ENCODE measurements at places on chromosomes 11 and 22.
A peak's percentile ranks its signal among the peaks of the same experiment; 100 is the strongest.

- no peak for DNase-seq
Measured at GRCh38 chr11:134346101-134346975, 14.6 kb downstream of the GLB1L2 start.

- no peak for DNase-seq
Measured at GRCh38 chr22:34416022-34416860, 496.0 kb upstream of the LARGE1 start.

GRCh38 chr11:36249246-36249645 lies 40.0 kb downstream of the COMMD9 start:
- DNase-seq = no peak

DNA sequence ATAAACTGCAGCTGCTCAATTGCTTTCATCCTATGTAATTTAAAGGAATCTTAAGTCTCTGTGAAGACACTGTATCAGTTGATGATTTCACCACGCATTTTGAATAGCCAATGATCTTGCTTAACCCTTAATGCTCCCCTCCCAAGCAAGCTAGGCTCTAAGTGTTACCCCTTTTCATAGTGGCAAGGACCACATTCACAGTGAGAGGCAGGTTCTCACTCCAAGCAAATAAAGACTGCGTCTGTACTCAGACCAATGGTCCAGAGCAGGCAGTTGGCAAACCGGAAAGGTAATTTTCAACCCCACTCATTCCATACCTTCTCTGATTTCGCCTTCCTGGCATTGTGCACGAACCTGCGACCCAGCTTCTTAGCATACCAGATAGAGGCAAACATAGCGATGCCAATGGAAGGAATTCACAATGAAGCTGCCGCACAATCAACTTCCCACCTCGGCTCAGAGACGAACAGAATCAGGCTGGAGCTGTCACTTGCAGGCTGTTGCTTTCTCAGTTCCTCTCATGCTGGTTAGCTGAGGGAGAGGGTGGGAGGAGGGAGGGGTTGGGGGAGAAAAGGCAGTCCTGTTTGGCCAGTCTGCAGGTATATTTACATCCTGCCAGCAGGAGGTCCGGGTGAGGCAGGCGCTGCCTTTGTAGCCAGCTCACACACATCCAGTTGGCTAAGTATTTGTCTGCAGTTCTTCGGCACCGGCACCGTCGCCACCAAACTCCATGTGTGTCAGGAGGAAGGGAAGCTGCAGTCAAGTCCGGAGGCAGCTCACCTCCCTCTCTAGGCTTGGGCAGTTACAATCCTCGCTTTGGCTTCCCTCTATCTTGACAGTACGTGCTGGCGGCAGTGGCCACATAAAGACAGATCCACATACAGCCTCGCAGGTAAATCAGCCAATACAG lies 1151.2 kb upstream of the CCDC90B start:
- no peak for DNase-seq

GRCh38 chr11:59206635-59207034 lies 6.1 kb downstream of the MPEG1 start:
- peak; percentile 27 for DNase-seq

GRCh38 chr11:107661656-107662055 lies 50.2 kb downstream of the SLN start:
- no peak for DNase-seq

DNA sequence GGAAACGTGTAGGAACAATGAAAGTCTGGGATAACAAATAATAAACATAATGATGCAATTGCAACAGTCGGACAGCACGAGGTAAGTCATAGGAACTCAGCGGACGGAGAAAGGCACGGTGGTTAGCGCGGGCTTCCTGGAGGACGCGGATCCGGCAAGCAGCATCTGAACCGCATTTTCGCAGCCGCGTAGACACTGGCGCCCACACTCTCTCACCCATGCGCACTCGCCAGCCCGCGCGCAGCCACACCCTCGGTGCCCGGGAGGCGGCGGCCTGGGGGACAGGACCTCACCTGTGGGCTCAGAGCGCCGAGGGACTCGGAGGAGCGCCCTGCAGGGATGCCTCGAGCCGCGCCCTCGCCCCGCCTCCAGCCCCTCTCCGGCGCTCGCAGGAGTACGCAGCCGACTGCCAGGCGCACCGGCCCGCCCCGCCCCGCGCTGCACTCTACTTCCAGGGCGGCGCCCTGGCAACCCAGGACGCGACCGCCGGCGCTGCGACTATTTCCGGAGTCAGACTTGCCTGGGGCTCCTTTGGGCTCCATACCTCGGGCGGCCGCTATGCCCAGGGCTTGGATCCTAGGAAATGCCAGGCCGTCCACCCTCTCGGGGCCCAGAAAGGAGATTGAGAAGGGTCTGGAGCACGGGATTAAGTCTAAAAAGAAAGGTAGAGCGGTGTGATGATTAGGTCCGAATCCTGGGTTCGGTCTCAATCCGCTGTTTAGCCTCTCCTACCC lies at the start of gene TTLL1:
Gene TTLL1 (minus strand): TSS at position 408 of the 734 bp plus-strand sequence. CDS start 13,805 bp downstream, outside the sequence.
- peak; percentile 77 for DNase-seq

- DNase-seq = no peak
Measured at GRCh38 chr22:50577987-50578775, at the start of gene CPT1B. Gene CPT1B (minus strand): TSS chr22:50578427. CDS start chr22:50577915, 512 bp downstream.

DNA sequence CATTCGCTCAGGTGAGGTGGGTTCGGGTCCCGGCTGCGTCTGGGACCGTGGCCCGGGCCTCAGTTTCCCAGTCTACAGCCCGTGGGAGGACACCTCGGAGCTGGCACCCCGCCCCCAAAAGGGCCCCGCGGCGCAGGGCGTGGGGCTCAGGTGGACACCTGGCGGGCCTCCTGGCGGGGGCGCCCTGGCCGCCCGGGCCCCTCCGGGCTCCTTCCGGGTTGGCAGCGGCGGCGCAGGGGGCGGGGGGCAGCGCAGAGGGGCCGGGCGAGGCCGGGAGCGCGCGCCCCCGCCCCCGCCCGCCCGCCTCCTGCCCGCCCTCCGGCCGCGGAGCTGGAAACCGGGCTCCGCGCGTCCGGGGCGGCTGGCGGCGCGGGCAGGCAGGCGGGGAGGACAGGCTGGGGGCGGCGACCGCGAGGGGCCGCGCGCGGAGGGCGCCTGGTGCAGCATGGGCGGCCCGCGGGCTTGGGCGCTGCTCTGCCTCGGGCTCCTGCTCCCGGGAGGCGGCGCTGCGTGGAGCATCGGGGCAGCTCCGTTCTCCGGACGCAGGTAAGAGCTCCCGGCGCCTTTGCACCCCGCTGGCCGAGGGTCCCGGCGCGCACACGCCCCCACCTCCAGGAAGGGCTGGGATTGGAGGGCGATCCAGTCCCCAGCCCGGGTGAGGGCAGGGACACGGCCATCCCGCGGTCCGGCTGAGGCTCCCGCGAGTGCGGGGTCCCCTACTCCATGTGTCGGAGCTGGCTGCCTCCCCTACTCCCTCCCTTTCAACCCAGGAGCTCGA lies at the start of gene EMID1:
Gene EMID1 (plus strand): TSS at position 303 of the 778 bp plus-strand sequence. CDS start 143 bp downstream, at position 446.
- no peak for DNase-seq

DNA sequence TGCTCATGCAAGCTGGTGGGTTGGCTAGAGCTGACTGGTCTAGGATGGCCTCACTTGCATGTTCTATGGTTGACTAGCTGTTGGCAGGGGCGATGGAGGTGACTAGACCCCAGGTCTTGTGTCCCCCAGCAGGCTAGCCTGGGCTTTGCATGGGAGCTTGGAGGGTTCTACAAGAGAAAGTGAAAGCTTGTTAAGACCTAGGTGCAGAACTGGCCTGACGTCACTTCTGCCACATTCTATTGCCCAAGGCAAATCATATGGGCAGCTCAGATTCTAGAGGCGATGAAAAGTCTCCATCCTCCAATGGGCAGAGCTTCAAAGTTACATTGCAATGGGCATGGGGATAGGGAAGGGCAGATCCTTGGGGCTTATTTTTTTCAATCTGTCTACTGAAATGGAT lies 170.9 kb downstream of the MIAT start:
- DNase-seq = no peak

GRCh38 chr22:23218867-23219251 lies 38.5 kb downstream of the BCR start:
- no peak for DNase-seq

- no peak for DNase-seq
Measured at GRCh38 chr11:1333860-1334259, 24.4 kb upstream of the TOLLIP start.

DNA sequence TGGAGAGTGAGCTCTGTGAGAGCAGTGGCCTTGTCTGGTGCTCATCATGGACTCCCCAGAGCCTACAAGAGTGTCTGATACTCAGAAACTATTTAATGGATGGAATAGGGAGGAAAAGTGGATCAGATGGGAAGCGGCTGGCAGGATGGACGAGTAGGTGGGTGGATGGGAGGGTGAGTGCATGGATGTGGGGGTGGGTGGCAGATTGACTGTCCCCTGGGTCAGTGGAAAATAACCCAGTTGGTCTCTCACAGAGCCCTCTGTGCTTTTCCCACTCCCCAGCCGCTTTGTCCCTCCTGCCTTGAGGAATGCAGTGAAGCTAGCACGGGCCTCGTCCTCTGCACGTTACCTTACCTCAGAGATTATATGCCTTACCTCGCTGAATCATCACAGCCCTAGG lies 5.9 kb downstream of the SPI1 start:
- no peak for DNase-seq

DNA sequence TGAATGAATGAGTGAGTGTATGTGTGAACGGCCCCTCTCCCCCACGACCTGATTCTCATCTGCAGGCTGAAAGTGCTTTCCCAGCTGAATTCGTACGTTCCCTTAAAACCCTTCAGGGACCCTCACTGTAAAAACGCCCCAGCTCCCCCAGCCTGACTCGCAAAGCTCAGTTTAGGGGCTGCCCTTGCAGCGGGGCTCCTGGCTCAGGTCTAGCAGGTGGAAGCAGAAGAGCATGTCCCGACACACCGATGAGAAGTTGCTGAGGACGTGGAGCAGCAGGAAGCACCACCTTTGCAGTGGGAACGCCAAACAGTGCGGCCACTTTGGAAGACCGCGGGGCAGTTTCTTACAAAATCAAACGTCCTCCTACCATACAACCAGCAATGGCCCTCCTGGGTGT lies 3.6 kb upstream of the MRPL23 start:
- DNase-seq = no peak

DNA sequence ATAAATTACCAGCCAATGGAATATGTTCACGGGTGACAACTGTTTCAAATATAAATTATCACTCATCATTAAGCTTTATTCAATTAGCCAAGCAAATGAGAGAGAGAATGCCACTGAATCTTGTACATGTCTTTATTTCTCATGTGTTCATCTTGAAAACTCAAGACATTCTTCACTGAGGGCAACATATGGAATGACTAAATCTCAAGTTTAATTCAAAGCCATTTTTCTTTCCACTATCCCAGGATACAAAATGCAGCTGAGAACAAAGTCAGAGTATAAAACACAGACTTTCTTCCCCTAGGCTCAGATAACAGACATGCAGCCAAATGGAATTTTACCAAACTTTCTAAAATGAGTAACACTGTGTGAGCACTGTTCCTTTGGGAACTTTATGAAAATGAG lies 12.1 kb upstream of the BBOX1 start:
- DNase-seq = no peak

- no peak for DNase-seq
Measured at GRCh38 chr11:74669211-74670160, 61.7 kb downstream of the CHRDL2 start.

GRCh38 chr11:106463154-106463553 lies 385.7 kb downstream of the AASDHPPT start:
- no peak for DNase-seq

- peak; percentile 79 for DNase-seq
Measured at GRCh38 chr22:42369250-42370041, 62.8 kb downstream of the NFAM1 start.

GRCh38 chr22:17858033-17858432 lies 83.8 kb upstream of the BID start:
- no peak for DNase-seq

GRCh38 chr11:11458001-11458400 lies 105.0 kb upstream of the CSNK2A3 start:
- no peak for DNase-seq

GRCh38 chr22:29197096-29197495 lies 8.6 kb upstream of the EMID1 start:
- DNase-seq = no peak

DNA sequence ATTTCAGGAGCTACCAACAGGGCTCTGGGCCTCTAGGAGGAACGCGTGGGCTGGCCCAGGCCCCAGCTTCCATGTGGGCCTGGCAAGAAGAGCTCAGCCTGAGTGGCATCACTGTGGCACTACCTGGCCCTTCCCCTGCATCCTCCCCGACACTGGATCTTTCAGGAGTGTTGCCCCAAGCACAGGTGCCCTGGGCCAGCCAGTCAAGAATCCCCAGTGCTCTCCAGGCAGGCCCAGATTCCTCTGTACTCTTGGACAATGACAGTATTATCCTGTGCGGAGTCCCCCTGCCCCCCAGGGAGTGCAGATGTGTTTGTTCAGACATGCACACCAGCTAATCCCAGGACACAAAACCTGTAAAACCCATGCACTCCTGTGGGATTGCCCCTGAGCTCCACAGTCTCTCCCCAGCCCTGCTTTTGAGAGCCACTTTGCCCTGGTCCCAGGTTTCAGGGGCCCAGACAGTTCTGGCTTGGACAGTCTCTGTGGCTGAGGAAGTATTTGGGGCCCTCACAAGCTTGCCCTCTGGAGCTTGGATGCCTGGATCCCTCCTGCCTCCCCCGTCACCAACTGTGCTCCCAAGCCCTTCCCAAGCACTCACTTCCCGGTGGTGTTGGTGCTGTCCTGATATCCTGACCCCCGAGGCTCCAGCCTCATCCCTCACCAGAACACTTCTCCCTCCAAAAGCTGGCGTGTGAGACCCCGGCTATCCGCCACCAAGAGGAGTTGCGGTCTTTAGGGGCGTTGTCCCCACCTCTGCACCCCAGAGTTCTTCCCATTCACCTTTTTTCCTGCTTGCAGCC lies 39.9 kb downstream of the KCNC1 start:
- no peak for DNase-seq

DNA sequence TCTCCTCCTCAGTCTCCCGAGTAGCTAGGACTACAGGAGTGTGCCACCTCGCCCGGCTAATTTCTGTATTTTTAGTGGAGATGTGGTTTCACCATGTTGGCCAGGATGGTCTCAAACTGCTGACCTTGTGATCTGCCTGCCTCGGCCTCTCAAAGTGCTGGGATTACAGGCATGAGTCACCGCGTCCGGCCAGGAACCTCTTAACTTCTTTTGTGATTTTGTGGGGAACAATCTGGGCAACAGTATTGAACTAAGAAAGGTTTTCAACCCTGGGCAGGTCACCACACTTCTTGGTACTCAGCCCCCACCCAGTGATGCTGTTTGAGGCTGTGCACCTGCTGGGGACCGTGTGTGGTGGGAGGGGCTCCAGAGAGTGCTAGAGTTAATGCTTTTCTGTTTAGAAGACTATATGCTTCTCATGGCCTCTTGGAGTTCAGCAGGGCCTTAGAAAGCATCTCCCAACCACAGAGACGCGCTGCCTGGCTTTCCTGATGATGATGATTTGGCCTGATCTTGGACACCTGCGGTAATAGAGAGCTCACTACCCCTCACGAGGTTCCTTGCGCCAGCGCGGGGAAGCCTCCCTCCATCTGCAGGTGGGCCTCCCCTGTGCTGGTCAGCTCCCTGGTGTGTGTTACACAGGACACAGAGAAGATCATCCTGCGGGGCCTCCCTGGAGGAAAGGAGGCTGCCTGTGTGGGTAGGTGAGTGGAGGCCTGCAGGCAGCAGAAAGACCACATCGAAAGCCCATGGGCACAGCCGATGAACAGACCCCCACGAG lies 1.2 kb downstream of the DENND6B start:
- no peak for DNase-seq

Data from kidney capillary endothelial cell (primary cell).